ENCODE measurements at places on chromosomes 6 and 20.

DNA sequence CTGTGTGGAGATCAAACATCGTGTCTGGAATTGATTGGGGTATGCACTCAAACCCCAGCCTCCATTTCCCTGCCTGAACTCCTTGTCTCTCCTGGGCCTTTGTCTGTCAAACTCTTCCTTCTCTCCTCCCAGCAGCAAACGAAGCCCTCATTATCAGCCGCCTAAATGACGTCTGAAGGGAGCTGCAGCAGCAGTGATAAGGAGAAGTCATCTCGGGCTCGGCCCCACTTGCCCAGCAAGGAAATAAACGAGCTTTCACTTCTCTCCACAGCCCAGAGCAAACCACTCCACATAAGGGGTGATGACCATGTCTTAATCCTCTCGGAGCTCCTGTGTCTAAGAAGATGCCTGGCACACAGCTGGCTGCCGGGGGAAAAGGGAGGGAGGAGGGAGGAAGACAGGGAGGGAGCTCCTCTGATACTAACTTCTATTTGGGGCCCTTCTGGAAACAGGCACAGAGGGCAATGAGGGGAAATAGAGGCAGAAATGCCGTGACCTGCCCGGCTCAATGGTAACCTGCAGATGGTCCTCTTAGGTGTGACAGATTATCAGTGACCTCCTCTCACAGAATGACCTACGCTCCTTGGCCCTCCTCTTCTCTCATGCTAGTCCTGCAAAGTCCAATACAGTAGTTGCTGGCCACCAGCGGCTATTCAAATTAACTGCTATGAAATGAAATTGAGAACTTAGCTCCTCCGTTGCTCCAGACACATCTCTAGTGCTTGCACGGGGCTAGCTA, 100.4 kb downstream of the PXDC1 start:
- no peak for DNase-seq

DNA sequence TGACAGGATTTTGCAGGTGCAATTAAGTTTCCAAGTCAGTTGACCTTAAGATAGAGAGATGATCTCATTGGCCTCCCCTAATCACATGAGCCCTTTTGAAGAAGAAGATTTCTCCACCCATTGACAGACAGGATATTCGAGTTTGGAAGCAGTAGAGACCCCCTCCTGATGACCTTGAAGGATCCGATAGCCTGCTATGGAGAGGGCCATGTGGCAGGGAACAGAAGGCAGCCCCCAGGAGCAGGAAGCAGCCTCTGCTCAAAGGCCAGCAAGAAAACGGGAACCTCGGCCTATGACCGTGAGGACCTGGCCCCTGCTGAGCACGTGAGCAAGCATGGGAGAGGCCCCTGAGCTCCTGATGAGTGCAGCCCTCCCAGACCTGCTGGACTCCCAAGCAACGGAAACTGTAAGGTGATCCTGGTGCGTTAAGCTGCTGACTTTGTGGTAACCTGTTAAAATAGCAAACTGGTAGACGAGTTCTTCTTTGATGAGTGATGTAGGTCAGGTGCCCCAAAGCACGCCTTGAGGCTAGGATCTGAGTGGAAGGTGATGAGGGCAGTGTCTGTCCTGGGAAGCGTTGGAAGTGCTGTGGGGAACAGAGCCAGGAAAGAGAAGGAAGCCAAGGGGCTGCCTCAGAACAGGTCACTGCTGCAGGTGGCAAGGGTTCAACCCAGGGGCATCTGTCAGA, 18.5 kb upstream of the TUBB2A start:
- no peak for DNase-seq

DNA sequence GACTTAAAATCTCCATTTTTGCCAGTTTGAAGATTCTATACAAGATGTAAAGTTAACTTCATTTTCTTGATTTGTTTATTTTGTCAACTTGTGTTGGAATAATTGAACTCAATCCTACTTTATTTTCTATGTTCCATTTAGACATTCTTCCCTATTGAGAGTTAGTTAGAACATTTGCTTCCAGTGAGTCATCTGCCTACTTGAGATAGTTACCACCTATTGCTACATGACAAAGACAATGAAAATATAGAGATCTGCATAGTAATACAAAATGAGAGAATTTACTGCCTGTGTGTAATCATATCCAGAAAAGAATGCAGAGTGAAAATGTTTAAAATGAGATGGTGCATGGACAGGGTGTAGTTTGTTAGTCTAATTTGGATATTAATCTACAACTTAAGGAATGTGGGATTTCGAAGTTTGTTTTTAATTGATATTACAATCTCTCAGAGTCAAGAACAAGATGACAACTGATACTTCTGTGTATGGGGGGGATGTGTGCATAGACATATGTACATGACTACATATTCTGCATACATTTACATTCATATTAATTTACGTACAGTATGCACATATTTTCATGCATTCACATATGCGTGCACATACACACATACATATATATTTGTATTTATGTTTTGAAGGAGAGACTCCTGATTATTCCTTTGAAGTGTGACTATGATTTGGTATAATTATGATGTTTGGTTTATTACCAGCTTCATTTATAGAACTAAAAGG, 420.1 kb downstream of the NKAIN2 start:
- DNase-seq: peak; percentile 10

- no peak for DNase-seq
Observed at GRCh38 chr6:90753820-90754643, 167.2 kb upstream of the MAP3K7 start.

- DNase-seq: no peak
Observed at GRCh38 chr6:145802141-145802540, 12.5 kb downstream of the FBXO30 start.

GRCh38 chr6:29563435-29563965, 4.0 kb upstream of the UBD start:
- DNase-seq: no peak

DNA sequence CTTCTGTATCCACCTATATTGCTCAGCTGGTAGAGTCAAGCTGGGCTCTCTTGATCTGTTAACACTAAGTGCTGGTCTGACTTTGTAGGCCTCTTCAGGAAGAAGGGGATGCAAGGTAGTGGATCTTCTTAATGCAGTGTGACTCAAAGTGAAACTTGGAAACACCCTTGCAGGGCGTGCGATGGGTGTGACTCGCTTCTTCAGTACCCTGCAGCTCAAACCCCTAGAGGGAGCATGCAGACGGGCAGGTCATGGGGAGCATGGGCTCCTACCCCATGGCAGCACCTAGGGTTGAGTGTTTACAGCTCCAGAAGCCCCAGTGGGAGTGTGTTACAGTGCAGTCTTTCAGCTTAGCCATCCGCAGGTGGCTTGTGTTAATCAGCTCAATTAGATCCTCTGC, 757 bp upstream of the SAMD3 start:
- no peak for DNase-seq

- DNase-seq: no peak
Observed at GRCh38 chr20:21613512-21613911, 92.0 kb upstream of the PAX1 start.

All from fibroblast of skin of left quadriceps (primary cell).